ENCODE measurements at places on chromosomes 12 and 14.

DNA sequence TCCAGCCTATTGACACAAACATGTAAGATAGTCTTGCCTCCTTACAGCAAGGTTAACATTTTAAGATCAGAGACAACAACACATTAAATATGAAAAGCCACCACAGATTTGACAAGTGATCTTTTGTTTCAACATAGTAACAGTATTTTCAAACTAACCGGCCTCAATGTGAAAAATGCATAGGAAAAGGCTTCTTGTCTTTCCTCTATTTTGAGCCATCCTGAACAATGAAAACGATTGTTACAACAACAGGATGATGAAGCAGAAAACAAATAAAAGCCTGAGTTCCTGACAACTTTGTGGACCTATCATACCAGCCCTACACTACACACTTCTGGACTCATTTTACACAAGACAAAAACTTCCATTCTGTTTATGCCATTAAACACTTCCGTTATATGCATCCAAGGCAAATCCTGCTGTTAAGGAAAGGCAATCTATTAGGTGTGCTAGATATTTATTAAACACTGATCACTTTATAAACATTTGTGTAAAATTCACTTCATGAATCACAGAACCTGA lies 37.3 kb downstream of the BAZ1A start:
- DNase-seq, result no peak

DNA sequence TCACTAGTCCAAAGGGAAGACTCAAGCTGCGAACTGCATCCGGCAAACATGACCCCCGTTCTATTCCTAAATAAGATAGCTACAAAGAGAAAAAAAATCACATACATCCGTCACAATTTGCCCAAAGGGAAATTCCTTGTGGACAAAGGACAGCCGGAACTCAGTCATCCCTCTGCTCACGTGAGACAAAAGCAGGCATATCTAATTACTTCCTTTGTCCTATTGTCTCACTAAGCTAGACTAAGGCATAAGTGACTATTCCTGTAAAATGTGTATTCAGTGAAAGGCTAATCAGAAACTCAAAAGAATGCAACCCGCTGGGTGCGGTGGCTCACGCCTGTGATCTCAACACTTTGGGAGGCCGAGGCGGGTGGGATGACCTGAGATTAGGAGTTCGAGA lies 27.2 kb upstream of the NINJ2 start:
- DNase-seq, result no peak

GRCh38 chr12:120141336-120141735 lies 24.8 kb upstream of the RAB35 start:
- no peak for DNase-seq

DNA sequence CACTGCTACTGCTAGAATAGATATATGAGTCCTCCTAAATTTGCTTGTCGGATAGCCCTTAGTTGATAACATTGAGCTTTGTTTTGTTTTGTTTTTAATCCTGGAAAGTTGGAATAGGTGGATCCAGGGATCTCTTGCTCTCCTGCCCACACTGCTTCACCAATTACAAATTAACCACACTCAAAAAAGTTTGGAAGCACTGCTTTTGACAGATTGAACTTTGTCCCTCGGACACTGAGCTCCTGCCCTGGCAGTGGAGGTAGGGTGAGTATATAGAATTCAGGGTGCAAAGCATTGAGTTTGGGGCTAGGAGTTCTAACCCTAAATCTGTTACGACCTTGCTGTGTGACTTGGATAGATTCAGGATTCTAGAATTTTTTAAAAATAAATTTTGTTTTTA lies 15.1 kb upstream of the SYNDIG1L start:
- no peak for DNase-seq

DNA sequence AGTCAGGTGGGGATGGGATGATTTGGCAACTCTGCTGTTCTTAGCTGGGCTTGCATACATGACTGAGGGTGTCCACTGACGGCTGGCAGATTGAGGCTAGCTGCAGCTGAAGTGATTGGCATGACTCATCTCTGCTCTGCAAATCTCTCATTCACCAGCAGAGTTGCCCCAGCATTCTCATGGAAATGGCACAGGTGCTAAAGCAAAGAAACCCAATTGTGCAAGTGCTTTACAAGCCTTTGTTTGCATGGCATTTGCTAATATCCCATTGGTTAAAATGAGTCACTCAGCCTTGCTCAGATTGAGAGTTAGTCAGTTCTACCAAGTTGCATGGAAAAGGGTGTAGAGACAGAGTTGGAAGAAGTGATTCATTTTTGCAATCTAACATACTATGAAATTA lies 389.7 kb upstream of the FAR2 start:
- DNase-seq, result no peak

- DNase-seq, result no peak
These were observed 40.1 kb downstream of the NGB start for GRCh38 chr14:77230914-77231313.

- DNase-seq, result no peak
These were observed 45.4 kb upstream of the TMED10 start for GRCh38 chr14:75221797-75222196.

DNA sequence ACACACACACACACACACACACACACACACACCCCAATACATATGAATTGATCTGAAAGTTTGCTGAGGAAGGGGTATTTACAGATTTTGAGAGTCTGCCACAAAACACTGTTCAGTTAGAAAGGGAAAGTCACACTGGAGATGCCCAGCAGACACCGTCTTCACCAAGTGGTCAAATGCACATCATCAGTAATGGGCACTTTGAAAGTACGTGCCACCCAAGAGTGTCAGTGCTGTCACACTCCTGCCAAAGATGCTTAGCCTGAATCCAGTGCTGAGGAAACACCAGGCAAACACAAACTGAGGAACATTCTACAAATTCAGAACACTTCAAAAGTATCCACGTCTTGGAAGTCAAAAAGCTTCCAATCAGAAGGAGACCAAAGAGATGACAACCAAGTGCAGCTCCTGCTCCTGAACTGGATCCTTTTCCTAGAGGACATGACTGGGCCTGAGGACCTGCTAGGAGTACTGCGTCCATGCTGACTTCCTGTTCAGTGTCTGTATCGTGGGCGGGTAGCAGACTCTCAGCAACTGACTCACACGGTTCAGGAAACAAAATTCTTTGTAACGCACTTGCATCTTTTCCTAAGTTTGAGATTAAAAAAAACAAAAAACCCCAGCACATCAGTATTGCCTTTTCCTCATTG lies 18.6 kb downstream of the PSMC1 start:
- no peak for DNase-seq

GRCh38 chr12:122327494-122328385 lies 61.4 kb upstream of the VPS33A start:
- DNase-seq, result no peak

GRCh38 chr14:49820176-49820575 lies 32.4 kb downstream of the NEMF start:
- DNase-seq, result no peak

GRCh38 chr14:39368261-39368959 lies 63.8 kb downstream of the FBXO33 start:
- peak; percentile 47 for DNase-seq

DNA sequence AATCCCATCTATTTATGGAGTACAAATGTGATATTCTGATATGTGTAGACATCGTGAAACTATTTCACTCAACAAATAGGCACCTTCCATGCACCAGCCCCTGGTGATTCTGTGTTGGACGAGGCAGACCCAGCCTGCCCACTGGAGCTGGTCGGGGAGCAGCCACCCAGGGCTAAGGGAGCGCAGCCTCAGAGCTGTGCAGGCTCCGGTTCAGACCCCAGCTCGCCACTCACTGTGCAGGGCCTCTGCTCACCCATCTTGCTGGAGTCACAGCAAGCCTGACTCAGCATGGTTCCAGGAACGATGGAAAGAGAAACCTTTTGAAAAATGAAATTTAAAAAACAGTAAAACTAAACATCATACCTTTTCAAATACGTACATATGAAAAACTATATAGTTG lies 52.3 kb upstream of the BCL11B start:
- no peak for DNase-seq

DNA sequence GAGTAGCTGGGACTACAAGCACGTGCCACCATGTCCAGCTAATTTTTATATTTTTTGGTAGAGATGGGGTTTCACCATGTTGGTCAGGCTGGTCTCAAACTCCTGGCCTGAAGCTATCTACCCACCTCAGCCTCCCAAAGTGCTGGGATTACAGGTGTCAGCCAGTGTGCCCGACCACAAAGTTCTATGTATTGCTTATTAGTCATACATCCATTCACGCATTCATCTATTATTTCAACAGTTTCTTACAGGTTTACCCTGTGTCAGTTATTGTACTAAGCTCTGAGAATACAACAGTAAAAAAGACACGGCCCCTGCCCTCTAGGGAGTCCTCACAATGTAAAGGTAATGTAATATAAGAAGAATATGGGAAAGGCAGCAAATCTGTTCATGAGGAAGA lies 188.9 kb upstream of the BTG1 start:
- DNase-seq, result no peak

GRCh38 chr12:3543826-3544225 lies 52.8 kb downstream of the PRMT8 start:
- no peak for DNase-seq

DNA sequence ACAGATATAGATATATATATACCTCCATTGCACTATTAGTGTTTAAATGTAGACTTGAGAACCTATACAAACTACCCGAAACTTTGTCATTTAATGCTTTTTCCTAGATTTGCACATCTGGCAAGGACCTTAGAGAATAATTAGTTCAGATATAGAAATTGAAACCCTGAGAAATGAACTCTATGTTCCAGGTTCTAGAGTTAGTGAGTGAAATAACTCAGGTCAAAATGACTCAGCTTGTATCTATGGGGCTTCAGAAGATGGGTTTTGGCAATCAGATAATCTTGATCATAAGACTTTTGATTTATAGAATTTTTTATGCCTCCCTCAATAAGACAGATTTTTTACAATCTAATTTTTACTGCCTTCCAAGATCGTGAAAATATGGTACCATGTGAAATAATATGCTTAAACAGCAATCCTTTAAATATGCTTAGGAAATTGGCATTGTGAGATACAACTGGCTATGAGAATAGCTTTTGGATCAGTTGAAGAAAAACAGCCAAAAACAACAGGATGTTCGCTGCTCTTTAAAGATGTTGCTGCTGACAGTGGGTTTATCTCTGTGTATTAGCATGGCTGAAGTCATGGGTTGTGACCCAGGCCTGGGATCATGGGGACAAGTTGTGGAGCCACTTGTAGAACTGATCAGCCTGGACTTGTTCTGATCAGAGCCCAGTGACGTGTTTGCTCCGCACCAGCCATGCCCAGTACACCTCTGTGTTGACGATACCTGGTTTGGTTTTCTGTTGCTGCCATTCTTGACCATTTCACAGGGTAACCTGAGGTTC lies 63.6 kb downstream of the TTLL5 start:
- no peak for DNase-seq
